ENCODE measurements at places on chromosomes 2 and 18. TPM values are rescaled to one million over a fixed set of nuclear protein-coding genes. Genes with fewer than 3 reads are reported as not detected.
A peak's percentile ranks its signal among the peaks of the same experiment; 100 is the strongest.

DNA sequence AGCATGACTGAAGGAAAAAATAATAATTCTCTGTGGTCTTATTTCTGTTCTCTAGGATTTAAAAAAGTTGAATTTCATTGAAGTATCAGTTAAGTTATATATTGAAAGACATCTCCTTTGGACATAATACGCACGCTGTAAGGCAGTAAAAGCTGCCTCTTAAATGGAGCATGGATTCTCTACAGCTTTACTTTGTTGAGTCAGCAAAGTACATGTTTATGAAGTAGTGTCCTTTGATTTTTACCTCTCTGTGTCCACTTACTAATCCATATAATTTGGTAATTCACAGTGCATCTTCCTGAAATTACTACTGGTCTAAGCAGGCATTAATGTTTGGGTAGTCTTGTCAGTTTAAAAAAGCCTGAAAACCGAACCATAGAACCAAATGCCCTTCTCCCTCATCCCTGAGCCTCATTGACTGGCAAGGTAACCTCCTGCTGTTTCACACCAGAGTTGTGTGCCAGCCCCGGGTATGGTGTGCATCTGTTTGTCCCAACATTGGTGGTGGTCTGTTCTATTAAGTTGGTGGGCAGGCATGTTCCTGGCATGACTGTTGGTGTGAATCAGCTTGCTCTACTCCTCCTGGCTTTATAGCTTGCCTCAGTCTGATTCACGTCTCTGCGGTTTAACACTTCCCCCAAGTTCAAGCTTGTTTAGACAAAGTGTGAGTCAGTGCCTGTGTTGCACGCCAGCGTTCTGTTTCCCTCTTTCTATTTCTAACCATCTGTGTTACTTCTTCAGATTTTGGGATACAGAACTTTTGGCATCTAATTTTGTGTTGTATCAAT is 71.0 kb upstream of the ITM2C start:
- DNase-seq = no peak

The SETBP1 gene
- 27.8 TPM for polyA plus RNA-seq

DNA sequence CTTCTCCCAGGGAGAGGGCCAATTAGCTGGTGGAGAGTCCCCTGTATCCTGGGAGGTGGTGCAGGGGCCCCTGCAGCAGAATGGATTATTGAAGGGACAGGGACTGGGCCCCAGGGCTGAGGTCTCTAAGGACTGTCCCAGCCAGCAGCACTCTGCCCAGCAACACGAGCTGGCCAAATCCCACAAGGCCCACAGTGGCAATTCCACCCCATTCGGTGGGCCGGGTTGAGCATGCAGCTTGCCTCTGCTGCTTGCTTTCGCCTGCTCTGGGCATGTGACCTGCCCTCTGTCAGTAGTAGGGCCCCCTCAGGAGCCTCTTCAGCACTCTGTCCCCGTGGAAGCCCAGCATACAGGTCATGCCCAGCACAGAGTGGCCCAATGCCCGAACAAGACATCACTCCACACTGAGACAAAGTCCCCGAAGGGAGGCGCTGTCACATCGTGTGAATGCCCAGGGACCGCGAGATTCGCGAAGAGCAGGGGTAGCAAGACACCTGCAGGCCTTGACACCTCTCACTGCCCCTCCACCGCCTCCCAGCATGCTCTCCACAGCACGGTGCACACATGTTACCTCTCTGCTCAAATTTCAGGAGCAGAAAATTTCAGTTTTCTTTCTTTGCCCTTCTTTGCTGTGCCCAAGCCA is 65.4 kb downstream of the CRACDL start:
- no peak for DNase-seq

DNA sequence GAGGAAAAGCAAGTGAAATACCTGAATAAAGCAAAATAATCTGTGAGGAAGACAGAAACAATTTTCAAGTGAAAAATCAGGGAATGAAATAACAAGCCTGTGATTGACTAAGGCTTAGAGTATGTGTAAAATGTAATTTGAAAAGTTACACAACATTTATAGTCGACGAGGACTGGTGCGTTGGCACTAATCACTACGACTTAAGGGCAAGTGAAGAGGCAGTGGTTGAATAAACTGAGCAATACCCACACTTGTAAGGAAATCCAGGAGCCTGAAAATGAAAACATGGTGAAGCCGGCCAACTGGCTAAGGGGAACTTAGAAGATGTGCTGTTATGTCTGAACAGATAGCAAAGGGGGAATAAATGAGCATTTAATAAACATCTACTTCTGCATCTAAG is 13.4 kb downstream of the DOK1 start:
- DNase-seq = no peak

GRCh38 chr18:35143622-35144596 is 96.9 kb upstream of the ZNF397 start:
- peak; percentile 49 for DNase-seq

The CXCR1 gene
- not detected for polyA plus RNA-seq

DNA sequence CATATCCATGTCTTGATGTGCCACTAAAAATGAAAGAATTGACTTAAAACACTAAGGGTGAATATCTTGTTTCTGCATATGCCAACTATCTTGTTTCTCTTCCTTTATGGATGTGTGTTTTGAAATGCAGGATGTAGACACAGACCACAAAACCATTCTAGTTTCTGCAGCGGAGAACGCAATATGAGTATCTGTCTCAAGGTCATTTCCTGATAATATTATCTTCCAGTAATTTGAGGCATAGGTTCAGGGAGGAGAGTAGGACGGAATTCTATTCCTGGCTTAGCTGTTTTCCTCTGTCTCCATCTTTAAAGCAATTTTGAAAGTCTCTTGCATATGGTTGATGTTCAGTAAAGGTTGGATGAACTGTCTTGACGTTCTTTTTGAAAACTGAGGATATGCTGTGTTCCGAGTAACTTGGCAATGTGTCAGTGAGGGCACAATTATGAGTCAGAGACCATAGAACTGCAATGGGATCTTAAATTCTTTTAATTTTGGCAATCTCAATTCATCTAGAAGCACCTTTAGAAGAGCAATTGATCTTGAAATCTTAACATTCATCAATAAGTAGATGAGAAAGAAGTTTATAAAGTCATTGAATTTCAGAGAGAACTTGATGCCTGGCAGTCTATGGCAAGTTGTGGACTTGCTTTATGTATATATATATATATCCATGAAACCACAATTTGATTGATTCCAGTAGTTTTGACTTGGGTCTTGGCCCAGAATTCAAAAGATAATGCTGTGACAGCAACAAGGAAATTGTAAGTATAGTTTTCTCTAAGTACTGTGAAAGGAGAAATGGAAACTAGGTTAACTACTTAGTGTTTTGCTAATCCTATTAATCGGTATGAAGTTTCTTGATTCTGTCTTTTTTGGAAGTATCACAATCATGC is 24.8 kb downstream of the RAB27B start:
- DNase-seq = no peak

The REEP1 gene
- polyA plus RNA-seq = 3.2 TPM

Measured in renal pelvis (tissue), 12 donors.